ENCODE measurements at places on chromosomes 1 and 21. TPM values are rescaled to one million over a fixed set of nuclear protein-coding genes. Genes with fewer than 3 reads are reported as not detected.

GRCh38 chr1:118190561-118190960, 5.5 kb upstream of the SPAG17 start:
- DNase-seq: no peak

DNA sequence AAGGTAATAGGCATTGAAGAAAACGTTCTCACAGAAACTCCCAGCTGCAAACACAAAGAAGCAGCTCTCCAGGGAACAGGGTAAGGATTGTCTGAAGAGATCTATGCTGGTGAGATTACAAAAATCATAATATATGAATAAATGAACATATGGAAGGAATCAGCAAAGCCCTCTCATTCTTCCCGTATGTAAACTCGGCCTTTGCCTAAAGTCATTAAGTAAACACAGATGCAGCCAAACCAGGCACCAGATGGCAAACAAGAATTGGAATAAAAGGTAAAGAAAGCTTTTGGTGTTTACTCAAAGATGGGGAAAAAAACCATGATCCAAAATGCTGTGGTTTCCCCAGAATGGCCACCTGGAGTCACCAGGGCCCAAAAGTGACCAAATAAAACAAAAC, 76.6 kb upstream of the HOOK1 start:
- peak; percentile 58 for DNase-seq

DNA sequence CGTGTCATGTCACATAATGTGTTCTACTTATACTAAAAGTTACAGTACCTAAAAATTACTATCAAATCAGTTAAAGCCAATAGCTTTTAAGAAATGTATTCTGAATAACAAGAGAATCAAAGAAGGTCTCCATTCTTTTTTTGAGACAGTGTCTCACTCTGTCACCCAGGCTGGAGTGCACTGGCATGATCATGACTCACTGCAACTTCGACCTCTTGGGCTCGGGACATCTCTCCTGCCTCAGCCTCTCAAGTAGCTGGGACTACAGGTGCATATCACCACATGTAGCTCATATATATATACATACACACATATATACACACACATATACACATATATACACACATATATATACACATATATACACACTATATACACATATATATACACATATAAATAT, 20.1 kb downstream of the COP1 start:
- DNase-seq: no peak

DNA sequence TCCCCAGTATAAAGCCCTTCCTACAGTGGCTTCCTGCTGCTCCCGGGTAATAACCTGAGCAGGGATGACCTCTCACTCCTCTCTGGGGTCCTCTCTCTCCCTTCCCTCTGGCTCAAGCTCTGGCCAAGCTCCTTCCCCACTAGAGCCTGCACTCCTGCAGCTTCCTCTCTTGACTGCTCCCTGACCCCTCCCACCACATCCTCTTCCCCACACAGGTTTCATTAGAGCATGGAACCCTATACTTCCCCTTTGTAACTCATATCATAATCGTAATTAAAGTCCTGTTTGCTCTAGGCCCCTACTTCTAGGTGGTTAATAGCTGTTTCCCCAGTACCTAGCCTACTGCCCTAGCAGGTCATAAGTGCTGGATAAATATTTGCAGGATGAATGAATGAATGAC, 146.2 kb downstream of the C1orf21 start:
- DNase-seq: no peak

The FCRL4 gene
- not detected for total RNA-seq

The SLAMF8 gene
- not detected for total RNA-seq

The AKR7A3 gene
- not detected for total RNA-seq

The LCE2B gene
- total RNA-seq: not detected

The USP33 gene
- total RNA-seq: 81.6 TPM

Measured in MG63 (cell line).